Activated CD4-positive, alpha-beta T cell treated with anti-CD3 and anti-CD28 coated beads, Interleukin-2, Interleukin-6, amounts not matched to agents 100 ng/mL and 50 ng/mL, durations not matched to agents 16 hours and 8 hours (primary cell): ENCODE measurements at places on chromosomes 2 and 18.

GRCh38 chr18:48952287-48953103 lies 1.7 kb upstream of the SMAD7 start:
- peak; percentile 51 for DNase-seq

DNA sequence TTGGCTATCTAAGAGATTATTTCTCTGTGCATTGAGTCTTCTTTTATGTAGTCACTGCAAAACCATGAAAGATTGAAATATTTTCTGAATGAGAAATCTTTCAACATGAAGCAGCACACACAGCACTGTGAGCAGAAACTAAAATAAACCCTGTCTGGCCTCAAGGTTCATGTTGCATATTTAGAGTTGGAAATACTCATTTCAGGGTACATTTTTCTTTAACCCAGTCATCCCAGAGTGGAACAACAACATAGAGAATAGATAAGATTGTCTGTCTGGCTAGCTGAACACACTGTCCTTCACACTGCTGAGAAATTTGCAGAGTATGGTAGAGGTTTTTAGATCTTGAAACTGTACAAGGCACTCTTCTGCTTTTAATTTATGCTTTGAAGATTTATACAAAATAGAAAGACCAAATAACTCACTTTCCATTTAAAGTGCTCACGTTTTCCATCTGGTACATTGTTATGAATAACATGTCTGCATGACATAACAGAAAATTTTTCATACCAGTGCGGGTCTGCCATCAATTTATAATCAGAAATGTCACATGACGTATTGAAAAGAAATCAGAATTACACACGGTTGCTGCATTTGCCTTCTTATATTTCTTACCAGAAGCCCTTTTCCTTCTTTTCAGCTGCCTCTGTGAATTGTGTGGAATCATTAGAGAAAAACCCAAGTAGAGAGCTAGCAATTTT lies 25.0 kb upstream of the FN1 start:
- no peak for DNase-seq

DNA sequence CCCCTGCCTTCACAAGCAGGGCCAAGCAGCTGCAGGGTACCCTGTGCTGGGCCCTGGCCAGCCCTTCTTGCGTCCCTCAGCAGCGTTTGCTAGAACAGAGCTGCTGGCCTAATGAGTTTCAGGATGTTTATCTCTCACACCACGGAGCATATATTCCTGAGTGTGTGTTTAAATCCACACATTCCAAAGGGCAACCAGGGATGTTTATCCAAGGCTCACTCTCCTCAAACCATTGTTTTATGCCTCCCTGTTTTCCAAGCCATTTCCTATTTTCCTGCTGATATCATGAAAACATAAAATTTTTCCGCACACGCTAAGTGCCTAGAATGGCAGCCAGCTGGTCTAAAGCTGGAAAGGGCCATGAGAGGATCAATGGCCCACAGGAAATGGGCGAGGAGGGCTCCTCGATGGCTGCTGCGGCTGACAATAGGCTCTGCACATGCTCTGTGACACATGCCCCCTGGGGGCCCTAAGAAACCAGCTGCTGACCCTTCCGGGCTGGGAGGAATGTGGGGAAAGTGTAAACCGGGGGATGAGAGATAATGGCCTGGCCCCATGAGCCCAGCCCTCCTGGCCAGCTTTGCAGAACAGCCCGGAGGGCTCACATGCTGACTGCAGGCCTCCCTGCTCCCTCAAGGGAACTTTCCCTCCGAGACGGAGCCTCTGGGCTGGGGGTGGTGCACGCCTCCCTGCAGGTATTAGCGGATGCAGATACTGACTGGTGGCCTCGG lies 194.0 kb downstream of the NDUFA10 start:
- DNase-seq = no peak

DNA sequence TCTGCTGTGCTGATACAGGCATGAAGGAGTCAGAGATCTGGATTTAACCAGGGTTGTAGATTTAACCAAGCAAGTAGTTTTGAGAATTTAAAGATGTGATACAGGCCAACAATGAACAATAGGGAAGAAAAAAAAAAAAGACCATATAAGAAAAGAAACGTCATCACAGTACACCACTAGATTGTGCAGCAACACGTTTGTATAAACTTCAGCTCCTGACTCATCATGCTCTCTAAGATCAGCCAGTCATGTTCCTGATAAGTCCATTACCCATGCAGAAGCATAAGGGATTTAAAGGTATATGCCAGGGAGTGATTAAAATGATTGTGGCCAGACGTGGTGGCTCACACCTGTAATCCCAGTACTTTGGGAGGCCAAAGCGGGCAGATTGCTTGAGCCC lies 22.3 kb upstream of the ERICH2 start:
- DNase-seq = no peak

DNA sequence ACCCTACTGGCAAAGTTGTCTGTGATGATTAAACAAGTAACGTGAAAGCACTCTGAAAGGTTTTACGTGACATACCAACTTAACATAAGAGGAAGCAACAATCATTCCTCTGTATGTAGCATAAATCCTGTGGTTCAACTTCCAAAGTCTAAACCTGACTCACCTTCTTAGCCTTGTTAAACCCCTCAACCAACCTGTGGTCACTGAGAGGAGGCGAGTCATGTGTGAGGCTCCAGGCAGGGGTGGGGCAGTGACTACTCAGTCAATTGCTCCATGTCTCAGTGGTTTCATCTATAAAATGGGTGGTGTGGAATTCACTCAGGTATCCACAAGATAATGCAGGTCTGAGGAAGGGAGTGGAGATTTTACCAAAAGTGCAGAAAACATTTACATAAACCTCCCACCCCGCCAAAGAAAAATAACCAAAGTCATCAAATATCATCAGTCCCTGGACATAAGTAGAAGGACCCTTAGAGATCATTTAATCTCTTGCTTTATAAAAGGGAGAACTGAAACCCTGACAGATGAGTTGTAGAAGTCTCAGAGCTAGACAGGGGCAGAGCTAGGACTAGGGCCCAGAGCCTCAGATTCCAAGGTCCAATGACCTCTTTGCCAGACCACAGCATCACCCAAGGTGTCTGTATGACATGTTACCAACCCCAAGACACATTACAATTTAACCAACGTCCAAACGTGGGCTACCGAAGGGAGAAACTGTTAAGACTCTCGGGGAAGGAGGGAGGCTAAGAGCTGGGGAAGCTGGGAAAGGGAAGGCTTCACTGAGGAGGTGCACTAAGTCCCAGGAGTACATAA lies 3.7 kb upstream of the PCBP1 start:
- peak; percentile 79 for DNase-seq

- no peak for DNase-seq
Measured at GRCh38 chr2:221559991-221560390, 12.1 kb downstream of the EPHA4 start.

DNA sequence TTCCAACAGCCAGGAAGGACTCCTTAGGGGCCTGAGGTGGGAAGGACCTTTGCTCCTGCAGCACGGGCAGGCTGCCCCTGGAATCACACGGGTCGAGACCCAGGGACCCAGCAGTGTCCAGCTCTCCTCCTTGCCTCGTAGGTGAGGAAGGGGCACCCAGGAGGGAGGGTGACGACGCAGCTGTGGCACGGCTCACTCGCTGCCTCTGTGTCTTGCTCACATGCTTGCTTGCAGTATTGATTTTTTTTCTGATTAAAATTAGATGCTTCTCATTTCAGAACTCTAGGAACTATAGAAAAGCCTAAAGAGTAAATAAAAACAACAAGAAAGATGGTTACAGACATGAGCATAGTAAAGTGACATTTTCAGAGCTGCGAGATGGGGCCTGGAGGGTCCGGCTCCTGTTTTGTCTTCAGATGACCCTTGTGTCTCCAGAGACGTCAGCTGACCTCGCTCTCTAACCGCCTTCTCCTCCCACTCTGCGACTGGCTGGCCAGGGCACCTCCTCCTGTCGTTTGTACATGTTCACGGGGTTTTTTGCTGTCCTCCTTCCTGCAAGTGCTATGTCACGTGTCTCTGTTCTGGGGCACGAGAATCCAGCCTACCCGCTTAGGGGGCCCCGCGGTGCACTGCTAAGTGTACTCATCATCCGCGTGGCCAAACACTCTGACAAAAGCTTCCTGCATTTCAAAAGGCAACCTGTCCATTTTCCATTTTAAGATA lies 65.7 kb upstream of the ZNF236 start:
- no peak for DNase-seq

GRCh38 chr18:26342646-26343045 lies 116.4 kb downstream of the TAF4B start:
- DNase-seq = no peak
